HFF-Myc (cell line): ENCODE measurements at places on chromosomes 11 and 22.

GRCh38 chr11:47969401-47969800 is 11.0 kb upstream of the PTPRJ start:
- no peak for DNase-seq

GRCh38 chr11:11740073-11740702 is 101.6 kb upstream of the USP47 start:
- DNase-seq: no peak

GRCh38 chr11:134119094-134119493 is 50.2 kb downstream of the JAM3 start:
- DNase-seq: no peak

DNA sequence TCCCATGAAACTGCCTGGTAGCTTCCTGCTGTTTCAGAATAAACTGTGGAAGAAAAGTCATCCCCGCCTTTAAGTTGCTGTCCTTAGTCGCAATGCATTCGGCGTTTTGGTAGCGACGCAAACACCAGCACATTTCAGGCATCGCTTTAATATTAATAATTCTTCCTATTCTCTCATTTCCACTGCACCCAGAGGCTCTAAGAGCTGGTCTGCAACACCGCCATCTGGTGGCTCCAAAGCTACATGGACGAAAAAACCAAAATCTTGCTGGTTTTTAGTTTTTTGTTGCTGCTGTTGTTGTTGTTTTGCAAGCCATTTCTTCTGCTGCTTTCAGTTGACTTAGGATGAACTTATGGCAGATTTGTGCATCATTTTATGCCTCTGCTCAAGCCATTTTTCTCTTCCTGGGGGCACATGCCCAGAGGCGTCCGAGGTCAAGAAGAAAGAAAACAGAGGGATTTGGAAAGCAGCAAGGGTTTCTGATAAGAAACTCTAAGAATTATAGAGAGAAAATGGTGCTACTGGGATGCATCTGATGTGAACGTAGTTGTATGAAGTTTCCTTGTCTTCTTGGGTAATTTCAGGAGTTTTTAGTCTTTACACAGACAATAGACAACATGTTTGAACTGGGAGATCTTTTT is 345.4 kb upstream of the KIRREL3 start:
- peak; percentile 4 for DNase-seq

DNA sequence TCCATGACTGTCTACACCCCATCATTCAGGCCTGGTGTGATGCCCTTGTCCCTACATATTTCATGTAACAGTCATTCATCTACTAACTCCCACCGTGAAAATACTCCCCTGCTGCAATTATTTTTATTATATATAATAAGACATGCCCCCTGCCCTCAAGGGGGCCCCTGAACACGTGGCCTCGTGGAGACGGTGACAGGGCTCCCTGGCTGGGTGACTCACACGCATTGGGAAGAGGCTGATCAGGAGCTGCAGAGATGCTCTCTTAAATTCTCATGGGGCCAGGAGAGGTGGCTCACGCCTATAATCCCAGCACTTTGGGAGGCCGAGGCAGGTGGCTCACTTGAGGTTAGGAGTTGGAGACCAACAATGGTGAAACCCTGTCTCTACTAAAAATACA is 88.6 kb downstream of the ST3GAL4 start:
- no peak for DNase-seq

GRCh38 chr11:115660030-115660805 is 156.0 kb upstream of the CADM1 start:
- DNase-seq: no peak

- DNase-seq: no peak
Observed at GRCh38 chr11:120129570-120129969, 8.3 kb downstream of the TRIM29 start.

- no peak for DNase-seq
Observed at GRCh38 chr11:129894278-129895125, 876 bp downstream of the NFRKB start.

DNA sequence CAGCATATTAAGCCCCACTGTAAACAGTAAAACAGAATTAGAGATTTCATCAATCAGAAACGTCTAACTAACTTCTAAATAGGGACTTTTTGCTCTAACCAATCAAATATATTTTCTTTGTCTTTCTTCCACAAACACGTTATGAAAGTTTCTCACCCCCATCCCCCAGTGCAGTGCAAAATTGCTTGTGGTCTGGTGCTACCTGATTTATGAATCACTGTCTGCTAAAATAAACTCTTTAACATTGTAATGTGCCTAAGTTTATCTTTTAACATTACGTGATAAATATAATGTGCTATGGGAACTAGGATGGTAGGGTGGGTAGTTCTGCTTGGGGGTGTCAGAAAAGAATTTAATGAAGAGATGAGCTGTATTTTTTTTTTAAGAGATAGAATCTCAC is 47.3 kb upstream of the SLC5A1 start:
- no peak for DNase-seq

DNA sequence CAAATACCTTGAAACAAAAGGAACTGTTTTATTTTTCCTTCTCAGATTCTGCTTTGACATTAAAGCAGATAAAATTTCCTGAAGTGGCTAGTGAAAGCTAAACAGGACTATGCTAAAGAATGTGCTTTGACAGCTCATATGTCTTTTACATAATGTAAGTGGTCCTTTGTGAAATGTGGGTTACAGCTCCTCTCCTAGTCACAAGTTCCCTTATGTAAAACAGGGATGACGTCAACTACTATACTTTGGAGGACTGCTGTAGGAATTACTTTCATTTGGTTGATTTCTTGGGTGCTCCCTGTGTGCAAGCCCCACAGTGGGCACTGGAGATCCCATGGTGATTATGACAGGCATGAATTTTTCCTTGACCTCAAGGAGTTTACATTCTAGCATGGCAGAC is 216.6 kb upstream of the NARS2 start:
- DNase-seq: no peak

DNA sequence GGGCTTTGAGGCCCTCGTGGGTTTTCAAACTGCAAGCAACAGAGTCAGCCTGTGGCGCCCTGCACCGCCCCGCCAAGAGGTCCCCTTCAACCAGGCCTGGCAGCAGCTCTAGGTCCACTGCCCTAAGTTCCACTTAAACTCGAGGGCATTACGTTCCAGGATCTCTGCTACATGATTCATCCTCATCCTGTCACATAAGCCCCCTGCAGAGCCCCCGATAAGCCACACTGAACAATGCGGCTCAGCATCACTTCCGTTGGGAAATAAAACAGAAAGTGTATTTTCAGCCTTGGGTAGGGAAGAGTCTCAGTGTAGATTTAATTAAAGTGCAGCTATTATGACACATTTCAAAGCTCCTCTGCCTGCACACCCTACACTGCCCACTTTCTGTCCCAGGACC is 24.6 kb downstream of the SULT4A1 start:
- DNase-seq: no peak

DNA sequence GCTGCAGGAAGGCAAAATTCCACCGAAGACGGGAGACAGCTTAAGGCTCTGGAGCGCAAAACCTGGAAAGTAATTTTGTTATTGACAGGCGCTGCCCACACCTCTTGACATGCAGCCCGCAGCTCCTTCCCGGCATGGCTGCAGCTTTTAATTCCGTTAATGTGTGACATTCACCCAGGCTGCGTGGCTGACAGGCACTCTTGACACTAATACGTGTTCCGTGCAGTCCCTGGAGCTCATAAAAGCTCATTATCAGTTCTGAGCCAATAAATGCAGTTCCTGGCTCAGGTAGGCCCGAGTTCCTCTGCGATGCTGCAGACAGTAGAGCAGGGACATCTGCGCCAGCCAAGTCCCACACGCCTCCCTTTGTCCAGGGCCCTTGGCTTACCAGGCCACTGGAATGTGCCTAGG is 34.8 kb downstream of the TSPAN18 start:
- no peak for DNase-seq

DNA sequence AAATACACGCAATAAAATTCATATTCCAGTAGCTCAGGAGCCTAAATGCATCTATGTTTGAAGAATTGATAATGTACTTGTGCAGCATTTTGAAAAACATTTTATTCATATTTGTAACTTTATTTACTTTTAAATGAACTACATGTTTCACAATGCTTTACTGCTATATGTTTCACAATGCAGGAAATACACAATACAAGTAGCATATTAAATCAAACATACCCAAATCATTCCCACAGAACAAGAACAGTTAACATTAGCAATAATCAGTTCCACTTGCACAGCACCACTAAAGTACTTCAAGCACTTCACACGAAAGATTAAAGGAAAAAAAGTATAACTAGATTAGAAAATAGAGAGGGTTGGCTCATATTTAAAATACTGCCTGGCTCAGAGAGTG is 343.6 kb upstream of the CCDC90B start:
- no peak for DNase-seq

- peak; percentile 7 for DNase-seq
Observed at GRCh38 chr22:33000342-33001280, 57.6 kb downstream of the SYN3 start.

DNA sequence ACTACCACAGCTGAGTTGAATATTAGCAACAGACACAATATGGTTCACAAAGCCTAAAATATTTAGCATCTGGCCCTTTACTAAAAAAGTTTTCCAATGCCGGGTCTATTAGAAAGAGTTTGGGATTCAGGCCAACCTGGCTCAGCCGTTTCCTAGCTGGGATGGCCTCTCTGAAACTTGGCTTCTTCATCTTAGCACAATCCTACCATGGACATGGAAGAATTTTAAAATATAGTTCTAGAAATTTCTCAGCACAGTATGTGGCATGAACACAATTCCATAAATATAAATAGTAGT is 103.8 kb downstream of the RRAS2 start:
- no peak for DNase-seq

- no peak for DNase-seq
Observed at GRCh38 chr11:130049328-130049771, 20.3 kb upstream of the APLP2 start.

DNA sequence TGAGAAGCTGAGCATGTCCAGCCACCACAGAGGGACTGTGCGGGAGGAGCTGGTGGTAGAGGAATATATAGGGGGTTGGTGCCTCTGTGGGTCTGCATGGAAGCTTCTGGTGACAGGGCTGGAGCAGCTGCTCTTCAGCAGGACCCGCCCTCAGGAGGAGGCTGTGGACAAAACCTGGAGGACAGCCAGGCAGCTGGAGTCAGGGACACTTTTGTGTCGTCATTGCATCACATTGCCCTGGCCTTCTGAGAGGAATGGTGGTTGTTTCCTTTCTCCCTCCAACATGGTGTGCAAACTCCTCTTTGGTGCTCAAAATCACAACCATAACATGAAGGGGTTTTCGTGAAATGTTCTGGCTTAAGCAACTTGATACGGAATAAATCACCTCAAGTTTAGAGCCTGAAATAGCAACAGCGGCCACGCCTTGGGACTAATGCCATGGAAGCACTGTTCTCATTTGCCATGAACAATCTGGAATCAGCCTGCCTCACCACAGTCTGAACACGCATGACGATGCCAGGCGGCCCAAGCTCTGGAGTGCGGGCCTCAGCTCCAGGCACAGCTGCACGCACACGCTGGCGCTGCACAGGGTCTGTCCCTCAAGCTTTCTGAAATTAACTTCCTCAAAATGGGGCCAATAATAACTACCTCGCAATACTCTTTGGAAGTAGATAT is 17.1 kb upstream of the CSRP3 start:
- no peak for DNase-seq

DNA sequence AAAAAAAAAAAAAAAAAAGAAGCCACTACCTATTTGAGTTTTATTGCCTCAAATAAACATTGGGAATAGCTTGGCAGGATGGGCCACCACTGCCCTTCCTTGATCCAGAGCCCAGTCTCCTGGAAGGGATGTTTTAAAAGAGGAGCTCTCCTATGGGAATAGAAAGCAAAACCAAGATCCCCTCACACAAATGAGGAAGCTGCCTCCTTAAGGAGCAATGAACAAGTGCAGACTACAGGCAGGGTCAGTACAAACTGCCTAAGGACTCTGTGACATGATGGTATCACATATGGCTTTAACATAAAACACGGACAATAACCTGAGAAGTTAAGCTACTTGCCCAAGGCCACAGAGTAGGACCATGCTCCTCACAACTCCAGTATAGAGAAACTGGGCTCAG is 120.8 kb downstream of the NAT10 start:
- no peak for DNase-seq

GRCh38 chr22:29478326-29479276 is 1.4 kb upstream of the NEFH start:
- DNase-seq: no peak

DNA sequence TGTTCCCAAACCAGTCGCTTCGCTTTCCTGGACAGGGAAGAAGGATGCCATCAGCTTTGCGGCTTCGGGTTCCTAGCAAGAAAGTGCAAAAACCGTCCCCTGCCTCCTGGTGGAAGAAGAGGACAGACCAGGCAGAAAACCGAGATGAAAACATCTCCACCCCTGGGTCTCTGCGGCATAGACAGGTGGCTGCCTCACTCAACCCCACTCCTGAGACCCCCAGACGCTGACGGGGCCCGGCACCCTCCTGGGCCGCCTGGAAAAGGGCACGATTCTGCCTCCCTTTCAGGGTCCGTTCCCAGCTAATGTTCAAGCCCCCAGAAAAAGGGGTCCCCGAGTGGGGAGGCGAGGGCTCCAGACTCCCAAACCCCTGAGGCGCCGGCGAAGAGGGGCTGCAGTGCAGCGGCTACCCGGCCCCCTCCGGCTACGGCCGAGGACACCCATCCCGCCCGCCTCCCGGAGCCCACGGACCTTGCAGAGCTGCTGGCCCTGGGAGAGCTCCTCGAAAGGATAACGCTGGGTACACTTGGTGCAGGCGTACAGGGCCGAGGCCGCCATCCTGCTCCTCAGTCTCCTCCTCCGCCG is 569 bp downstream of the FAM76B start:
- DNase-seq: peak; percentile 29

GRCh38 chr22:42967005-42967404 is 47.9 kb downstream of the PACSIN2 start:
- DNase-seq: no peak

DNA sequence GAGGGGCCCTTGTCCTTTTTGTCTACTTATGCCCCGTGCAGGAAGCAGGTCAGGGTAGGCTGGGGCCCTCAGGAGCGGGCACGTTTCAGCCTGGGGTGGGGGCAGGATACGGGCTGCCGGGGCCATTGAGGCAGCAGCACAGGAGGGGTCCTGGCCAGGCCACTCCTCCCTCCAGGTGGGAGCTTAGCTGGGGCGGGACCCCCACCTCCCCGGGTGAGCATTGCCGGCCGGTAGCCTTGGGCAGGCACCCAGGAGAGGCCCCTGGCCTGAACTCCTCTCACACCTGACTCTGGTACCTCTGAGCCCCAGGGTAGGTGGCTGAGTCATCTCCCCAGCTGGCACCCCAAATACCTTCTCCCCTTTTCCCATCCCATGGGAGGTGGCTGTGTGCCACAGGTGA is 5.0 kb upstream of the MUC6 start:
- DNase-seq: no peak

- peak; percentile 43 for DNase-seq
Observed at GRCh38 chr11:69122630-69123431, 32.9 kb upstream of the SMIM38 start.

DNA sequence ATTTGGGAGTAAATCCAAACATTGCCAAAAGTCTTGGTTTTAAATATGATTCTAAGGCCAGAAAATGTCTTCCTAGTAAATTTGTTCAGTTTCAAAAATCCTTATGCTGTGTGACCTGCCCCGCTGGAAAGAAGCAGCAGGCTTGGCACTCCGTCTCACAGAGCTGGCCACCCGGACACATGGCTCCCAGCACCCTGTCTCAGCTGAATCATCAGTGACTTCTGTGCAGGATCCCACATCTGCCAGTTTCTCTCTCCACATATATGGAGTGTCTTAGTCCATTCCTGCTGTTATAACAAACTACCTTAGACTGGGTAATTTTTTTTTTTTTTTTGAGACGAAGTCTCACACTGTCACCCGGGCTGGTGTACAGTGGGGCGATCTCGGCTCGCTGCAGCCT is 356.7 kb downstream of the TBC1D22A start:
- DNase-seq: no peak

GRCh38 chr11:126926376-126926791 is 74.2 kb downstream of the KIRREL3 start:
- DNase-seq: no peak
